ENCODE measurements at places on chromosomes 1 and 21. TPM values are rescaled to one million over a fixed set of nuclear protein-coding genes. Genes with fewer than 3 reads are reported as not detected.

- DNase-seq: no peak
- no peak overlapping the region for H3K4me3 ChIP-seq
- H3K4me1 ChIP-seq: peaks cover 6% of the 10 kb centered on the region
- no peaks in the 10 kb centered on the region for H3K27me3 ChIP-seq
- H3K27ac ChIP-seq: no peak overlapping the region
- peaks cover 52% of the 10 kb centered on the region for H3K36me3 ChIP-seq
These were observed 152.9 kb downstream of the PGBD5 start for GRCh38 chr1:230273141-230273710.

DNA sequence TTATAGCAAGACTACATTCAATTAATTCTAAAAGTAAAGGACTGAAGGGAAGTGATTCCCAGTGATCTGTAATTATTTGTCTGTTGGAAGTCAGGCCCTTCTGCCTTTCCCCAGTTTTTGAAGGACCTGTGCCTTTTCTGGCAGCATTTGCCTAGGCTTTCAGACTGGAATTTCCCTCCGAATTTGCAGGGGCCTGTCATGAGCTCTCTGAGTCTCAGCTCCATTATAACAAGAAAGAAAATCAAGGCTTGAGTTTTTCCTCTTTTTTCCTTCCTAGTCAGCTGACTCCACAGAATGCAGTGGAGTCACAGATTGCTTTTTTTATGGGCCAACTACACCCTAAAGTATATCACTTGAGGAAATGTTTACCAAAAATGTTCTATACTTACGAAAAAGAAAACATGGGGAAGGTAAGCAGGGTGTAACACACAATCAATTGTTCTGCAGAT, 1.1 kb downstream of the NR5A2 start:
- H3K27ac ChIP-seq: no peak overlapping the region
- no peaks in the 10 kb centered on the region for H3K36me3 ChIP-seq
- peaks cover 3% of the 10 kb centered on the region for H3K27me3 ChIP-seq
- no peak for DNase-seq

DNA sequence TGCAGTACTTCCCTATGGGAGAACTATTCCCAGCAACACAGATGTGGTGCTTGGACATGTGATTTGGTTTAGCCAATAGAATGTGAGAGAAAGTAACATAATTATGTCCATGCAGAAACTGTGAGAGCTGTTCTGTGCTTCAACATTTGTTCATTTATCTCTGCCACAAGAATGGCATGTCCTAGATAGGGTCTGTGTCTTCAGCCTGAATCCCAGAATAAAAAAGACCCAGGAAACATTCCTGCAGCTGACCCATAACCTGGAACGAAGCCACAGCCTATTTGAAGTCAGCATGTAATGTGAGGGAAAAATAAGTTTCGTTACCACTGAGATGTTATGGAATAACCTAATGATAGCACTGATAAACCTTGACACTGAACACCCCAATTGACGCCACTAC, 552.0 kb upstream of the USP24 start:
- DNase-seq: no peak
- H3K4me1 ChIP-seq: no peaks in the 10 kb centered on the region
- H3K27ac ChIP-seq: no peak overlapping the region
- no peak overlapping the region for H3K4me3 ChIP-seq

DNA sequence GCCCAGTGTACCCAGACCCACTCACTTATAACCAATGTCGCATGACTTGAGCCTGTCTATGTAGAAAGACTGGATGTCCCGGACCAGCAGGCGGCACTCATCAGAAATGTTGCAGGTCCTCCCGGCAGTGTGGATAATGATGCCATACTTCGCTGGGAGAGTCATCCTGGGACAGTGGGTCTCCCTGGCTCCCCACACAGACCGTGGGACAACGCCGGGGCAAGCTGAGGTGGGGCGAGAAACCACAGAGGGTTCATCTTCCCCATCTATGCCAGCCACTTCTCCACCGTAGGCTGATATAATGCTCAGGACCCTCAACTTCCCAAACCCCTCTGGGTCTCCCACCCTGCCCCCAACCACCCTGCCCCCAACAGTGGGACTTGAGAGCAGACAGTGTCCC, 8.3 kb downstream of the PGLYRP4 start:
- H3K36me3 ChIP-seq: no peaks in the 10 kb centered on the region
- no peak overlapping the region for H3K4me3 ChIP-seq
- peaks cover 27% of the 10 kb centered on the region for H3K27me3 ChIP-seq
- H3K4me1 ChIP-seq: no peaks in the 10 kb centered on the region
- no peak overlapping the region for H3K27ac ChIP-seq
- no peak for DNase-seq

- H3K4me1 ChIP-seq: peaks cover 4% of the 10 kb centered on the region
- no peak overlapping the region for H3K4me3 ChIP-seq
- DNase-seq: no peak
These were observed 9.9 kb upstream of the IL22RA1 start for GRCh38 chr1:24152631-24153494.

DNA sequence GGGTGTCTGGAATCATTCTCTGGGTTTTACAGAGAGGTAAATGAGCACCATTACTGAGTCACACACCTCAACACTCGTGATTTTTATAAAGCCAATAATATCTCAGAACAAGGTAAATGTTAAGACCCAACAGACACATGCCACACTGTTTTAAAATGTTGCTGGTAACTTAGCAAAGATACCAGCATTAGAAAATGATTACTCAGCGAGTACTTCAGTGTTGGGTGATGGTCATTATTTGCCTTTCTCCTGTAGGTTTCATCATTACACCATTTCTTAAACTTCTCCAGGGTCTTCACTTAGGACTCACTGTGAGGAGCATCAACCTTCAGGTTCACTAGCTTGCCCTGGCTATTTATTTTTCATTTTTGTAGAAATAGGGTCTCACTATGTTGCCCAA, 6.9 kb upstream of the C4BPB start:
- H3K4me3 ChIP-seq: no peak overlapping the region
- H3K4me1 ChIP-seq: peaks cover 4% of the 10 kb centered on the region
- H3K27me3 ChIP-seq: no peaks in the 10 kb centered on the region
- H3K27ac ChIP-seq: no peak overlapping the region
- H3K36me3 ChIP-seq: no peaks in the 10 kb centered on the region

GRCh38 chr1:153970346-153970745, 2.6 kb downstream of the CREB3L4 start:
- H3K4me3 ChIP-seq: no peak overlapping the region
- peaks cover 11% of the 10 kb centered on the region for H3K4me1 ChIP-seq
- DNase-seq: no peak

GRCh38 chr1:218933513-218933912, 240.2 kb upstream of the LYPLAL1 start:
- no peak overlapping the region for H3K27ac ChIP-seq
- no peak overlapping the region for H3K4me3 ChIP-seq
- no peaks in the 10 kb centered on the region for H3K4me1 ChIP-seq
- no peaks in the 10 kb centered on the region for H3K36me3 ChIP-seq
- no peak for DNase-seq

DNA sequence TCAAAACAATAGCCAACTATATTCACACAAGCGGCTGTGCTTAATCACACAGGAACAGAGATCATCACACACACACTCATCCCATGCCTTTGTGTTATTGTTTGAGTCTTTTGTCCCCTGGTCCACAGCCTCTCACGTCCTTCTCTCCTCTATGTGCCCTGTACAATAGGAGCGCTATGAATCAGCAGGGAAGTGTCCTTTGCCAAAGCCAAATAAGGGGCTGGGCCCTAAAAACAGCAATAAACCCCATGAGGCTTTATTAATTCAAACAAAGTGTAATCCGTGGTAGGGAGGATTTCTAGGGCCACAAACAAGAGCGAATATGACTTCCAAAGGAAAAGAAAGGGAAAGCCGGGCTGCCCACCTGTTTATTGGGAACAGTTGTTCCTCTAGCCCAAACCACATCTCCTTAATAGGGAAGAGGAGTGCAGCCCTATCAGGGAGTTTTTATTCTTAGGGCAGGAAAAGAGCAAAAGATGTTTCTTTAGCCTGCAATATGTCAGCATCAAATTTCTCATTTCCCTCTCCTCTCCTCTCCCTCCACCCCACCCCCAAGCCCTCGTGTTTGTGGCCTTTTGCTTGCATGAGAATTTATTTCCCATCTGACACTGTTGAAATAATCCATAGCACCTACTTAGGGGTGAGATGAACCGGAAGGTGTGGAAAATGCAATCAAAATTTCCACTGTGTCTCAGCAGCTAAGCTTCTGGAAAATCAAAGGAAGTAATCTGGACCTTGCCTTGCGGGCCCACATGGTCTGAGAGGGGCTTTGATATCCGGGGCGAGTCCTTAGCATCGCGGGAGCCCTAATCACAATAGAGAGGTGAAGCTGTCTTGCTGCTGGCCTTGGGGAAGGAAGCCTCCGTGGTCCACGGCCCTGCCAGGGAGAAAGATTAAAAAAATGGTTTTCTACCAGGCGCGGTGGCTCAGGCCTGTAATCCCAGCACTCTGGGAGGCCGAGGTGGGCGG, 45.3 kb upstream of the ITPKB start:
- no peaks in the 10 kb centered on the region for H3K27me3 ChIP-seq
- no peak overlapping the region for H3K4me3 ChIP-seq
- no peak overlapping the region for H3K27ac ChIP-seq

DNA sequence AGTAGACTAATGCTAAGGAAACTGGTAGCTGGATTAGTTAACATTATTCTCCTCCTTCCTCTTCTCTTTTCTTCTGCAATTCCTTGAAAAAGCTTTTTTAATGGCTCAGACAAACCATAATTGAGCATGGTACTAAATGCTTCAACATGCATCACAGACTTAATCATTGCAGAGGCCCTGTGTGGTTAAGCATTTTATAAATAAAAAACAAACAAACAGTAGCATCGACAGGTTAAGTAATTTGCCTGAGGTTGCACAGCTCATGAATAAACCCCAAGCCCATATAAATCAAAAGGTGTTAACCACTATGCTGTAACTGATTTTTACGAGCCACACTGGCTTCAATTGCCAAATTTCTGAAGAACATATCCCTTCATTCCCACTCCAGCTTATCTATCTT, 462.1 kb downstream of the LMO4 start:
- no peak overlapping the region for H3K27ac ChIP-seq
- H3K36me3 ChIP-seq: no peaks in the 10 kb centered on the region
- DNase-seq: no peak
- no peaks in the 10 kb centered on the region for H3K27me3 ChIP-seq

DNA sequence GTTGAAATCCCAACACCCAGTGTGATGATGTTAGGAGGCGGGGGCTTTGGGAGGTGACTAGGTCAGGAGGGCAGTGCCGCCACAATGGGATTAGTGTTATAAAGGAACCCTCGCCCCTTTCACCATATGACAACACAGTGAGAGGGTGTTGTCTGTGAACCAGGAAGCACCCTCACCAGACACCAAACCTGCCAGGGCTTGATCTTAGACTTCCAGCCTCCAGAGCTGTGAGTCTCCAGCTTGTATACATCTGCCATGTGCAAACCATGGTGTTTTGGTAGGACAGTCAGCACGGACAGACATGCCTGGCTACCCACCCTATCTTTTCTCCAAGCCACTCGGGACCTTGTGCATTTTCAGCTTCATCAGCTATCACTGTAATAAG, 4.0 kb downstream of the TRIM11 start:
- no peak for DNase-seq
- no peaks in the 10 kb centered on the region for H3K36me3 ChIP-seq
- H3K27me3 ChIP-seq: no peaks in the 10 kb centered on the region
- no peak overlapping the region for H3K4me3 ChIP-seq

DNA sequence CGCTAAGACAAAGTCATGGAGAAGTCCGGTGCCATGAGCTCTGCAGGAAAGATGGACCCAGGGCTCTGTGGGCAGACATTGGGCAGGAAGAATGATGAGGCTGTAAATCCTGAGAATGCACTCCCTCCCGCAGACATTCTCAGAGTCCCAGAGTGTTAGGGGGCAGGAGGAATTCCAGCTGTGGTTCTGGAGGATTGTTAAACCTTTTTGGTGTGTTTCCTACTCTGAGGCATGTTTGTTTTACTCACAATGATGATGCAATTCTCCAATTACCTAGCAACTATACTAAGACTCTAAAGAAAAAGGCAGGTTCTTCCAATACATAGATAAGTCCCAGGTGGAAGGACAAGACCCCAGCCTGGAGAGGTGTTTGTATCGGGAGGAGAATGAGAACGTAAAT, 2.8 kb upstream of the CAPN9 start:
- no peaks in the 10 kb centered on the region for H3K27me3 ChIP-seq
- H3K4me1 ChIP-seq: no peaks in the 10 kb centered on the region
- H3K36me3 ChIP-seq: no peaks in the 10 kb centered on the region
- H3K4me3 ChIP-seq: no peak overlapping the region

GRCh38 chr1:102588536-102588935, 519.8 kb downstream of the COL11A1 start:
- H3K27me3 ChIP-seq: no peaks in the 10 kb centered on the region
- no peak for DNase-seq
- H3K4me3 ChIP-seq: no peak overlapping the region
- no peaks in the 10 kb centered on the region for H3K36me3 ChIP-seq
- no peak overlapping the region for H3K27ac ChIP-seq

Gene SH2D2A
- 0.74 TPM for total RNA-seq

Gene OPTC
- total RNA-seq: not detected

Gene CATSPERE
- 0.60 TPM for total RNA-seq

Gene CDKN2C
- 7.3 TPM for total RNA-seq

Gene CELA2B
- total RNA-seq: not detected

Gene PADI2
- total RNA-seq: 198 TPM

Gene CDC7
- total RNA-seq: 0.54 TPM

Gene CHIA
- total RNA-seq: not detected
